ENCODE measurements at places on chromosomes 3 and 15.

- no peak for DNase-seq
Measured at GRCh38 chr3:63864008-63864964, 619 bp downstream of the ATXN7 start.

- no peak for DNase-seq
Measured at GRCh38 chr15:79849789-79850188, 47.0 kb downstream of the MTHFS start.

GRCh38 chr3:52121464-52121805 is 32.8 kb downstream of the POC1A start:
- DNase-seq, result no peak

DNA sequence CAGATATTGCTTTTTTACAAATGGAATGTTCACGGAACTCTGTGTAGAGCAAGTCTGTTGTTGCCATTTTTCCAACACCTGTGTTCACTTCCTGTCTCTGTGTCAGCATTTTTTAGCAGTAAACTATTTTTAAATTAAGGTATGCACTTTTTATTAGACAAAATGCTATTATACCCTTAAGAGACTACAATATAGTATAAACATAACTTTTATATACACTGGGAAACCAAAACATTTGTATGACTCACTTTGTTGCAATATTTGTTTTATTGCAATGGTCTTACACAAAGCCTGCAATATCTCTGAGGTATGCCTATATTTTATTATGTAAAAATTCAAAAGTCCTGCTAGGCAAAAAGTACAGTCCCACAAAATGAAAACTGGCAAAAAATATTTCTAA is 39.8 kb upstream of the FGF7 start:
- DNase-seq, result no peak

DNA sequence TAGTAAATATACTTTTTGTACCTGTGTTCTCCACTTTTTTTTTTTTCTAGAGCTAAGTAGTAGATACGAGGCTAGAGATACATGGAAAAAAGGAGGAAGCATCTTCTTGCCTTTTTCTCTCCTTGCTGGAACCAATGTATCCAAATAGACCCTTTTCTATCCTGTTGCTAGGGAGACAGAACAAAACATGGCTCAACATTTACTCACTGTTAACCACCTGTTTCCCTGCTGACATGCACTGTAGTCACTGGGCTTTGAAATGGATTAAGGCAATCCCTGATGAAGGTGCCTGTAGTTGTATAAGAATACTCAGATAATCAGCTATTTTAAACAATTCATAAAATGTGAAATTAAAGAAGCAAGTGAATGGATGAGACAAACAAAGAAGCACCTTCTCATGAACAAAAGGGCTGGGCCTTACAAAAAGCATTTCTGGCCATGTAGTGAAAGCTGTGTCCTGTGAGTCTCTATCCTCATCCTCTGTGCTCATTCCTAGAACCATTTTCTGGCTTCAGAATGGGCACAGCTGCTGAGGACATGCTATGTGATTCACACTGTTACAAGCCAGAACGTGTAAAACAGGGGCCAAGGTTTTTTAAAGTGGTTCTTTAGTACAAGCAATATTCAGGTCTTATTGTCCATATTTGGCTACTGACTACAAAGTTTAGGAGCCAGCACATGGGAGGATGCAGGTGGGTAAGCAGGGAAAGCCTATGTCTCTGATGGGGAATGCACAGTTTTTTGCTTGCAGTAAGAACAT is 100.4 kb upstream of the NDN start:
- DNase-seq, result no peak

DNA sequence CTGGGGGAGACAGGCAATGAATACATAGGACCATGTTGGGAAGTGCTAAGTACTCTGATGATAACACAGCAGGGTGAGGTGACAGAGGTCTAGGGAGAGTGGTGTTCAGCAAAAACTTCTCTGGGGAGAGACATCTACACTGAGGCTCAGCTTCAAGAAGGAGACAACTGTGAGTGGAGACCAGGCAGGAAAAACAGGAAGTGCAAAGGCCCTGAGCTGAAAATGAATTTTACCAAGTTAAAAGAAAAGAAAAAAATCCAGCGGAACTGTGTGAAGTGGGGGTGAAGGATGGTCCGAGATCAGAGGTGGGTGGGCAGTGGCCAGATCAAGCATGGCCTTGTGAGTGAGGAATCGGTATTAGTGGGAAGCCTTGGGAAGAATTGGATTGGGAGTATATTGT is 110.1 kb upstream of the CLSTN2 start:
- no peak for DNase-seq

DNA sequence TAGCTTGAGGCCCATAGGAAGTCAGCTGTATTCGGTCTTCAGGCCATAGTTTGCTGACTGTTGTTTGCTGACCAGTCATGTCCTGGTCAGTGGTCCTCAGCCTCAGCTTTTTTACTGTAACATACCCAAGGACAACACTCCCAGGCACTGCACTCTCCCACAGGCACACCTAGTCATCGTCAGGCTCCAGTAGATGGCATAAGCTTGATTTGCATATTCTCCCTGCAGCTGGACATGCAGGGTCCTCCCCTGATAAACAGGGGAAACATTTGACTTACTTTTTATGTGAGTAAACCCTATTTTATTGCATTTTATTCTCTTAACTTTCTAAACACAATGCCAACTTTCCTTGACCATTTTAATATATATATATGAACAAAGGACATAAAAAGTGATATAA is 22.9 kb downstream of the ARHGEF3 start:
- no peak for DNase-seq

DNA sequence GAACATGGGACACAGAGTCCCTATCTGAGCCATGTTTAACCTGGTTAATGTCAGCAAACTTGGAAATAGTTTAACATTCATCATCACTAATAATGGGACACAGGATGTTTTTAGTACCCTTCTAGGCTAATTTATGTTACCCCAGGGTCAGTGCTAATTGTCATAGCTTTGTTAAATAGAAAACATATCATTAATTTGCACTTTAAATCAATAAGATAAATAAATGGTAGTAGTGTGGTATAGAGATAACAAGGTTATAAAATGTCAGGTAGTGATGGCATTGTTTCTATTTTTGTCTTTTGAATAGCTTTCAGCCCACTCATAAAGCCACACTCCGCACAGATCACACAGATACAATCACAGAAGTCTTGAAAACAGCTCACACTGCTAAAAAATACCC is 534.9 kb downstream of the MECOM start:
- no peak for DNase-seq

DNA sequence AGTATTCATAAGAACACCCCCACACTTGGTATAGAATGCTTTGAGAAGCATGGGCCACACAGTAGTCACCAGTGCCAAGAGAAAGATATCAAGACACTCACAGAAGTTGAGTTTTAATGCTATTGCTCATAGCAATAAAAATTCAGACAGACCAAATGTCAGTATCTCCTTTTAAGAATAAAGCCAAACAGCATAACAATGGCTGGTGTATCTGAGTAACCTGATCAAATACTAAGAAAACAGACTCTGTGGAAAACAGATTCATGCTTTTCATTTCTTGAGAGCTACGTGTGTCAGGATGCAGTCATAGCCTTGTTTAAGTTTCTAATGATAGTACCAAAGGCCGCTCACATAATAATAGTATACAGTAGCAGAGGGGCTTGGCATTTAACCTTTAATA is 778.5 kb downstream of the MECOM start:
- DNase-seq, result no peak

DNA sequence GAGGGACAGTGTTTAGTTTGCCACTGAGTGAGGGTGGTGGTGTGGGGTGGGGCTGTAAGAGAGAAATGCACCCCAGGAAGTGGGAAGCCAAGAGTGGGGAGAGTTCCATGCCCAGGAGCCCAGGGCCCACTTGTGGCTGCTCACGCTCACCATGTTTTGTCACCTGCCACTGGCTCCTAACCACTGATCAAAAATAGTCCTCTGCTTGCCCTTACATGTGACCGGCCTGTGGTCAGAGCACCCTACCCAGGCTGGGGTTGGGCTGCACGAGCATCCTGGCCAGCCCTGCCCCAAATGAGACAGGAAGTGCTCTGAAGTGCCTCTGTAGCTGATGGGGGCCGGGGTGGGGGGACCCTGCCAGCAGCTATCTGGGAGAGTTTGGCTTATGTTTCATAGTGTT is 216.3 kb downstream of the RPLP1 start:
- DNase-seq, result no peak

- no peak for DNase-seq
Measured at GRCh38 chr3:118970819-118971218, 63.8 kb downstream of the IGSF11 start.

DNA sequence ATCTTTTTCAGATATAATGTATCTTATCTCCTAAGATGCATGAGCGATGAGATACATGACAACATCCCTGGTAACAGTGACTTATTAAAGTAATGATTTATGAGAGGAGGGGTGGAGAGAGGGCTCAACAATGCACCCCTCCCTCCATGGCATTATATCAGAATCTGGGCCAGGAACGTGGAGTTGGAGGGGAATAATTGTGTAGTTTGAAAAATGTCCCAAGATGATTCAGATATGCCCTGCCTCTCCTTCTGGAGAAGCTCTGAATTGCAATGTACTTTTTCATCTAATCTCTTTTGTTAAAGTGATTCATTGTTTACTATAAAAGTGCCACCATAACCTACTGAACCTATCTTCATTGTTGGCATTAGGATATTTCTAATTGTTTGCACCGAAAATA is 86.5 kb downstream of the FRMD4B start:
- no peak for DNase-seq

GRCh38 chr3:12467746-12468145 is 16.5 kb upstream of the TSEN2 start:
- DNase-seq, result no peak

DNA sequence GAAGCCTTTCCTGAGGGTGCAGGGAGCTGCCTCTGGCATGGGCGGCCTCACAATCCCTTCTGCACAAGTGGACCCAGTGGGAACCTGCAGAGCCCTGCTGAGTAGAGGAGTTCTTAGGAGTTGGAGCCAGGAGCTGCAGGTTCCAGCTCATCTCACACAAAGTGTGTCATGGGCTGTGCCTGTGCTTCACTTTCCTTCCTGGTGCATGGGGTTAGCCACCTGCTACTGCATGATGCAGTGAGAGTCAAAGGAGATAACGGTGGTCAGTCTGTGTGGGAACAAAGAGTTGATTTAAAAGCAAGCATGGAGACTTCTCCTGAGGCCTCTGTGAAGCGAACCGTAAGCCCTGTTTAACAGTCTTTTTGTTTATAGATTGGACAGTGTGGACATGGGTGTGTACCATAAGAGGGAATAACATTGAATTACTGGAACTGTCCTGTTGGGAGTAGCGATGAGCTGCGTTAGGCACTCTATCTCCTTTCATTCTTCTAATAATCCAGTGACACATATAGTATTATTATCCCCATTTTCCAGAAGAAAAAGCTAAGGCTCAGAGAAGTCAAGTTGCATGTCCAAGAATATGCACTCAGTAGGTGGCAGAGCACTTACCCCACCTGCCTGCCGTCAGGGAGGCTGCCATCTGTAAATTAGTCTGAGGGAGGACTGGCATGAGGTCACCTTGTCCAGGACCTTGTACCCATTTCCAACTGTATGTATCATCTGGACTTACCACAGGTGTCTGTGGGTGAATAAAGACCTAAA is 68.7 kb upstream of the PRR23C start:
- no peak for DNase-seq

DNA sequence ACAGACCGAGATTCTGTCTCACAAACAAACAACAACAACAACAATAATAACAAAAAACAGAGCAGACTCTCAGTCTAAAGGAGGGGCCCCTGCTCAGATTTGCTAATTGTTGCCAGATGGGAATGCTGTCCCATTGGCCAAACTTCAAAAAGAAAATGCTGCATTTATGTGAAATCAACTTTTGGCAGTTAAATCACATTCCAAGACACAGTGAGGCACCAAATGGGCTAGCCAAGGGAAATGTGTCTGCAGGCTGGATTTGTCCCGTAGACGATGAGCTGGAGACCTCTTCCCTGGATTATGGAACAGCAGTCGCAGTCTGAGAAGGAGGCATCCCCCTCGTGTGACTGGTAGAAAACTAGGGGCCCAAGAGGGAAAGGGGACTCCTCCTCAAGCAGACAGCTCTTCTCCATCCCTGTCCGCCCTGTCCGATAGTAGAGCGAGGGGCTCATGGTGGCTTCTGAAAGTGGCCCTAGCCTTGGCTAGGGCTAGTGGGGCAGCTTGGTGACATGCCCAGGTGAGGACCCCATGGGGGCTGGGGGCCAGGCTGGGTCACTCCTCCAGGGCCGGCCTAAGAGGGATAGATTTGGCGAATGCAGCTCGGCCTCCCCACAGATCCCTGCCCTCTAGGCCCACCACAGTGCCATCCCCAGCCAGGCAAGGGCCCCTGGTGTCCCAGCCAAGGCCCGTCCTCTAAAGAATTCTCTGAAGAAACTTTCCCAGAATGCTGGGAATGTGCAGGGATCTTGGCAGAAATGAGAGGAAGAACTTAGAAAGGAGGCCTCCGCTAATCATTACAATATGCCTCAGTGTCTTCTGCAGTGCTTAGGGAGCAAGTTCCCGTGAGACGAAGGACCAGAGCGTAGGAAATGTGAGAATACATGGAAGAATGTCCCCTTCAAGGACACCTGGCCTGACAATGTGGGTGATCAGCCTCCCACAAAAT is 2.0 kb downstream of the SLC22A14 start:
- DNase-seq, result no peak

- DNase-seq, result no peak
Measured at GRCh38 chr15:84697236-84697990, 18.5 kb downstream of the SEC11A start.

DNA sequence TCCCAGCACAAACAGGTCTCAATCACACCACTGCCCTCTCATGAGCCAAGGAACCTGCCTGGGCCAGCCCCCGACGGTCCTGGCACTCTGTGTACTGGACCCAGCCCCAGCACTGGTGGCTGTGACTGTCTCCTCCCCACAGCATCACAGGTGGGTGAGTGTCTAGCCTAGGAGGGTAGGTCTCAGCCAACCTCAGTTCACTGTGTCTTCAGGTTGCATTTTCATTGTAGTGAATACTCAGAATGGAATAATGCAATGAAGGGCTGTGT is 163.4 kb upstream of the NSMCE3 start:
- DNase-seq, result no peak

DNA sequence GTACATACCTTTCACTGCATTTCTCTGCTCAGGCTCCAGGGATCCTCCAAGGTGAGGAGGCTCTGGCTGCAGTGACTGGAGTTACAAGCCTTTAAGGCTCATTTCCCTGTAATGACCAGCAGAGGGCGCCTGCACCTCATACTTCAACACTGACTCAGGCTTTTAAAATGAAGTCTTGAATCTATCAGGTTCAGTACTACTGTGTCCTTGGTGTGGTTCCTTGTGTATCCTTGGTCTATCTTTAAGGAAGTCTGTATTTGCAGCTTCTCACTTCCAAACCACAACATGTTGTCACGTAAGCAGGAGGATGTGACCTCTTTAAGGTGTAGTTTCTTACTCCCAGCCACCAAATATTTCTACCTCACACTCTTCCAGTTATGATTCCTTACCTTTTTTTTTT is 122.5 kb upstream of the ZBED2 start:
- peak; percentile 56 for DNase-seq

DNA sequence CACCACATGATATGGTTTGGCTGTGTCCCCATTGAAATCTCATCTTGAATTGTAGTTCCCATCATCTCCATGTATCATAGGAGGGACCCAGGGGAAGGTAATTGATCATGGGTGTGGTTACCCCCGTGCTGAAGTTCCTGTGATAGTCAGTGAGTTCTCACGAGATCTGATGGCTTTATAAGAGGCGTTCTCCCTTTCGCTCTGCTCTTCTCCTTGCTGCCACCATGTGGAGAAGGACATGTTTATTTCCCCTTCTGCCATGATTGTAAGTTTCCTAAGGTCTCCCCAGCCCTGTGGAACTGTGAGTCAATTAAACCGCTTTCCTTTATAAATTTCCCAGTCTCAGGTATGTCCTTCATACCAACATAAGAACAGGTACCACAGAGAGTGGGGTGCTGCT is 21.9 kb downstream of the OSTN start:
- no peak for DNase-seq
